MM.1S (cell line): ENCODE measurements at places on chromosomes 1 and 21.

- H3K4me3 ChIP-seq: no peak within 1 kb of the TSS
- no peak within 1 kb of the TSS for H3K27ac ChIP-seq
- peaks cover 3% of the 10 kb centered on the region; the same call in 1 of the 2 replicates for H3K4me1 ChIP-seq
- no peaks in the 10 kb centered on the region for H3K27me3 ChIP-seq
Observed at GRCh38 chr1:158931055-158931737, at the start of gene PYHIN1. PYHIN1 (plus strand) TSS chr1:158931552; CDS start chr1:158936911, 5,359 bp downstream.

DNA sequence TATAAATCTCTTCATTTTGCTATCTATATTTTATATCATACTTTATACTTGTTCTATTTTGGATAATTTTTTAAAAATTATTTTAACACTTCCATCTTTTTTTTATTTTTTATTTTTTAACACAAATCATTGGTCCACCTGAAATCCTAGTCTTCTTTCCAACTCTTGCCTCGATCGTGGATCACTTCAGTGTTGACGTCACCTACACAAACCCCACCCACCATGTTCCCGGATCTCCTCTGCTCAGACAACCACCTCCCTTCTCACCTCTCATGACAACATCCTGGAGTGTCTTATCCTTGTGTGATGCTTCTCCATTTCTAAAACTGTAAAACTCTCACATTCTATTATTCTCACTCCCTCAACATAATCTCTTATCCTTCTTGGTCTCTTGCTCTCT, 34.1 kb upstream of the BTG3 start:
- H3K4me1 ChIP-seq: no peaks in the 10 kb centered on the region
- no peak for DNase-seq
- H3K27me3 ChIP-seq: no peaks in the 10 kb centered on the region
- H3K36me3 ChIP-seq: no peaks in the 10 kb centered on the region
- no peak overlapping the region for H3K27ac ChIP-seq
- no peak overlapping the region for H3K4me3 ChIP-seq

DNA sequence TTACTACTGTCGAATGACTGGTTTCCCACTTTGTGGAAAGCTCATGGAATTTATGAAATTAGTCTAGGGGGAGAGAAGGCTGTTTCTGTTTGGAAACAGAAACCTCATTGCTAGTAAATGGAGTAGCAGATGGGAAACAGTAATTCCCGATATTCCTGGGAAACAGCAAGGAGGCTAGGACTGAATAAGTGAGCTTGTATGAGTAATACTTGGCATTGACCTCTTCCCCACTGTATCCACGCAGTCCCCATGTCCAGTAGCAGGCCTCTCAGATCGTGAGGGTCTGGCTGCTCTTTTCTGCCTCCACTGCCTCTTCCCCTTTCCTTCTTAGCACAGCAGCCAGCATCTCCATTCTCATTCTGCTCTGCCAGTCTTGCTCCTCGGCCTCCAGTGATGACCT, 75.5 kb downstream of the PRDM2 start:
- no peak for DNase-seq
- H3K27me3 ChIP-seq: no peaks in the 10 kb centered on the region
- H3K27ac ChIP-seq: no peak overlapping the region

GRCh38 chr1:91948097-91948496, 1.1 kb upstream of the BRDT start:
- H3K27me3 ChIP-seq: no peaks in the 10 kb centered on the region
- no peak overlapping the region for H3K27ac ChIP-seq
- H3K4me3 ChIP-seq: no peak overlapping the region

- no peak overlapping the region for H3K27ac ChIP-seq
- H3K4me1 ChIP-seq: no peaks in the 10 kb centered on the region
- H3K4me3 ChIP-seq: no peak overlapping the region
- peaks cover 16% of the 10 kb centered on the region for H3K27me3 ChIP-seq
- no peaks in the 10 kb centered on the region for H3K36me3 ChIP-seq
Observed at GRCh38 chr1:20028125-20028524, 41.9 kb upstream of the PLA2G5 start.

- no peak overlapping the region for H3K4me3 ChIP-seq
- no peaks in the 10 kb centered on the region for H3K36me3 ChIP-seq
- H3K4me1 ChIP-seq: no peaks in the 10 kb centered on the region
Observed at GRCh38 chr1:100861379-100861778, 33.3 kb downstream of the EXTL2 start.

DNA sequence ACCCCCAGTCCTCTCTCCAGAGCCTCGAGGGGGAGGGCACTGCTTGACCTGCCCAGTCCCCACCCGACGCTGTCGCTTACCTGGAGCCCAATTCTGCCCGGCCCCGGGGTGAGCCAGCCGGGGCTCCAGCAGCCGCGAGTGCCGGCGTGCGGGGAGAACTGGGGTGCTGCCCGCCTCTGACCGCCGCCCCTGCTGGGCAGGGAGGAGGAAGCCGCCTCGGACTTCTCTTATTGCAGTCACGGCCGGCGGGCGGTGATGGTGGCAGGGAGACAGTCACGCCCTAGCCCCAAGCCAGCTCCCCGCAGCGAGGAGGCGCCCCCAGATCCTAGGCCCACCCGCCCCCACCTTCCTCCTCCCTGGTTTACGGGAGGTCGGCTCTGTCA, at the start of gene FGR:
Gene FGR, minus strand, starts transcription at position 201 of the 383 bp plus-strand sequence. CDS start 11,269 bp downstream, outside the sequence.
- H3K27ac ChIP-seq: no peak within 1 kb of the TSS
- no peak for DNase-seq
- H3K4me1 ChIP-seq: peaks cover 5% of the 10 kb centered on the region
- peaks cover 15% of the 10 kb centered on the region for H3K27me3 ChIP-seq
- H3K4me3 ChIP-seq: peak within 1 kb of the TSS; percentile 45

DNA sequence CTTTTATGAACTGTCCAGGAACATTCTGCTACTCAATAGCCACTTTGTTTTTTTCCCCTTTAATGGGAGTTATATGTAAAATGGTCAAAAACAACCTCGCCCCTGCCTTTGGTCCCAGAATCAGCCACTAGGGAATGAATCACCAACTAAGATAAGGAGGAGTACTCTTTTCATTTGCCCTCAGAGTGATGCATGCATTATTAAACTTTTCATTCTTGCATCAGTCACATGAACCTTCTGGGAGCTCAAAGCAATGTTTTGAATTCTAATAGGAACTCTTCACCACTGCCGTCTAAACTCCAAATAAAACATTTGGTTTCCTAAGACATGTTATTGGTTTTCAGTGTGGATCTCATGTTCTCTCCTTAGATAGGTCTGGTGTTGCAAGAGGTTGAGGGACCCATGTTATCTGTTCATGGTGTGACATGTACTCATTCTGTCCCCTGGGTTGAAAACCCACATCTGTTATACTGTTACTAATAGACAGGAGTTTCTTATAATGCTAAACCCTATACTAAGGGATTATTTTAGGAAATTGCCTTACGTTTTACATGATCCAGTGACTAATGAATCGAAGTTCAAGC, 17.8 kb upstream of the HSD17B7 start:
- no peak for DNase-seq
- no peak overlapping the region for H3K4me3 ChIP-seq
- H3K36me3 ChIP-seq: no peaks in the 10 kb centered on the region
- H3K27me3 ChIP-seq: no peaks in the 10 kb centered on the region

DNA sequence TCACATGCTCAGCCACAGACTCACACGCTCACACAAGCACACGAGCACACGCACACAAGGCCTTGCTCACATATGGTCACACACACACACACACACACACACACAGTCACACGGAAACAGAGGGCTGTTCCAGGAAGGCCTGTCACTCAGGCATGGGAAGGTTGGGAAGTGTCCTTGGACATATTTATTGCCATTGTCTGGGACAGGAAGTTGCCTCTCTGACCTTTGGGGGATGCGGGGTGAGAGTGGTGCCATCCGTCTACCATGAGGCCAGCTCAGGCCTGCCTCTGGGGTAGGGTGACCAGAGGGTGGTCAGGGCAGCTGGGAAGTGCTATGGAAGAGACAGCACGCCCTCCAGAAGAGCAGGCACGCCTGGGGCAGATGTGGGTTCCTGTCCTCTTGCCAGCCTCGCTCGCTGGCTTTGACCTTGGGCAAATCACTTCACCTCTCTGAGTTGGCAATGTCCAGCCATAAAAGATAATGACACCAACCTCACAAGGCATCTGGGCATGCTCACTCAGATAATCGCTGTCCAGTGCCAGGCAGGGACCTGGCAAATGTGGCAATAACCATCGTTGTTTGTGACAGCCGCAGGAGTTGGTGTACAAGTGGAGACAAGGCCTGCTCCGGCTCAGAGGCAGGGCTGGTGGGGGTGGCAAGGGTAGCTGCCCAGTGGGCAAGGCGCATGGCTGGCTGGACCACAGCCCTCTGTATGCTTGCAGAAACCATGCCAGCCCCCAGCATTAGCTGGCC, 8.0 kb upstream of the GUCA2A start:
- no peaks in the 10 kb centered on the region for H3K27me3 ChIP-seq
- H3K4me3 ChIP-seq: no peak overlapping the region
- no peak overlapping the region for H3K27ac ChIP-seq
- DNase-seq: no peak
- H3K36me3 ChIP-seq: no peaks in the 10 kb centered on the region

DNA sequence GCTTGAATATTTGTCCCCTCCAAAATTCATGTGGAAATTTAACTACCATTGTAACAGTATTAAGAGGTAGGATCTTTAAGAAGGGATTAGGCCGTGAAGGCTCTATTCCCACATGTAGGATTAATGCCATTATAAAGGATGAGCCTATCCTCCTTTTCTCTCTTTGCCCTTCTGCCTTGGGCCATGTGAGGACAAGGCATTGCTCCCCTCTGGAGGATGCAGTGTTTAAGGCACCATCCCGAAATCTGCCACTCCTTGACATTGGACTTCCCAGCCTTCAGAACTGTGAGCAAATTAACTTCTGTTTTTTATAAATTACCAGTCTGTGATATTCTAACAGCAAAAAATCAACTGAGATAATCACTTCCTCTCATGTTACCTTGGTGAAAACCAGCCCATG, 124.4 kb downstream of the TOMM20 start:
- no peak overlapping the region for H3K4me3 ChIP-seq
- no peak for DNase-seq
- H3K27me3 ChIP-seq: no peaks in the 10 kb centered on the region; the same call in 1 of the 2 replicates
- no peak overlapping the region for H3K27ac ChIP-seq
- peaks cover 38% of the 10 kb centered on the region for H3K4me1 ChIP-seq
- H3K36me3 ChIP-seq: no peaks in the 10 kb centered on the region

- no peak for DNase-seq
- no peaks in the 10 kb centered on the region for H3K27me3 ChIP-seq
- no peaks in the 10 kb centered on the region for H3K4me1 ChIP-seq
- no peak overlapping the region for H3K4me3 ChIP-seq
Observed at GRCh38 chr1:171212607-171213351, 27.7 kb downstream of the FMO2 start.

- H3K27me3 ChIP-seq: no peaks in the 10 kb centered on the region
- H3K36me3 ChIP-seq: no peaks in the 10 kb centered on the region
- H3K4me3 ChIP-seq: no peak overlapping the region
- no peaks in the 10 kb centered on the region for H3K4me1 ChIP-seq
Observed at GRCh38 chr1:203598752-203599151, 27.9 kb upstream of the ATP2B4 start.

DNA sequence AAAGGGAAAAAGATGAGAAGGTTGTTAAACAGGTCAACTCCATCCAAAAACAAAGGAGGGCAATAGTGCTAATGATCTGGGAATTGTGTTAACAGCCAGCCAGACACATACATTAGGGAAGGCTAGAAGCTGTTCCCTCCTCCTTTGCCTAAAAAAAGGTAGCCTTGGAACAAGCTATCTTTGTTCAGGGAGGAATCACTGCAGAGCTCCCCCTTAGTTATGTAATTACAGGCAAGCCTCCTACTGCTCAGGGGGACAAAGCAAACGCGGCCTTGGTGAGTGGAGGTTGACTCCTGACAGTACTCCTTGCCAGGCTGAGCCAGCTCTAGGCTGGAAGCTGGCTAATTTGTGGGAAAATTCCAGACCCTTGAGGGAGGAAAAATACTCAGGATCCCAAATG, 97.6 kb downstream of the VAV3 start:
- H3K36me3 ChIP-seq: no peaks in the 10 kb centered on the region
- H3K4me3 ChIP-seq: no peak overlapping the region
- H3K4me1 ChIP-seq: peaks cover 3% of the 10 kb centered on the region
- no peaks in the 10 kb centered on the region for H3K27me3 ChIP-seq
- DNase-seq: no peak
- H3K27ac ChIP-seq: no peak overlapping the region

GRCh38 chr1:7608628-7609305, 162.3 kb upstream of the VAMP3 start:
- no peaks in the 10 kb centered on the region for H3K4me1 ChIP-seq
- no peak overlapping the region for H3K4me3 ChIP-seq
- no peak overlapping the region for H3K27ac ChIP-seq
- H3K36me3 ChIP-seq: no peaks in the 10 kb centered on the region

DNA sequence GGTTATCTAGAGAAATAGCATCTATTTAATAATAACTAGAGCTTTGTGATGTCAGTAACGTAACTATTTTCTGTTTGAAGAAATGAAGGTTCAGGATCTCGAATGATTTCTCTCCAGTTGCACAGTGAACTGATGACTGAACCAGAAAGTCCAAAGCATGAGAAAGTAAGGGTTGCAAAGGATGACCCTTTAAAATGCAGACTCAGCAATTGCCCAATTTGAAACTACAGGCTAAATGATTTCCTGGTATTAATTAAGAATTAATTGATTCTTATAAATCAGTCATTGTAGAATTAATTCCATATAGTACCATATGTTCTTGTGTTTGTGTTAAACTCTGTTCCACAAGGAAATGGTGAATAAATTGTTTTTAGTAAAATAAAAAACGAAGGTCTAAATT, 318.6 kb downstream of the NFIA start:
- H3K27ac ChIP-seq: no peak overlapping the region
- no peaks in the 10 kb centered on the region for H3K27me3 ChIP-seq
- H3K4me3 ChIP-seq: no peak overlapping the region
- H3K4me1 ChIP-seq: no peaks in the 10 kb centered on the region

GRCh38 chr21:41009398-41010100, 158.4 kb upstream of the BACE2 start:
- no peaks in the 10 kb centered on the region for H3K27me3 ChIP-seq
- H3K36me3 ChIP-seq: no peaks in the 10 kb centered on the region
- no peak overlapping the region for H3K27ac ChIP-seq
- DNase-seq: no peak
- H3K4me3 ChIP-seq: no peak overlapping the region

DNA sequence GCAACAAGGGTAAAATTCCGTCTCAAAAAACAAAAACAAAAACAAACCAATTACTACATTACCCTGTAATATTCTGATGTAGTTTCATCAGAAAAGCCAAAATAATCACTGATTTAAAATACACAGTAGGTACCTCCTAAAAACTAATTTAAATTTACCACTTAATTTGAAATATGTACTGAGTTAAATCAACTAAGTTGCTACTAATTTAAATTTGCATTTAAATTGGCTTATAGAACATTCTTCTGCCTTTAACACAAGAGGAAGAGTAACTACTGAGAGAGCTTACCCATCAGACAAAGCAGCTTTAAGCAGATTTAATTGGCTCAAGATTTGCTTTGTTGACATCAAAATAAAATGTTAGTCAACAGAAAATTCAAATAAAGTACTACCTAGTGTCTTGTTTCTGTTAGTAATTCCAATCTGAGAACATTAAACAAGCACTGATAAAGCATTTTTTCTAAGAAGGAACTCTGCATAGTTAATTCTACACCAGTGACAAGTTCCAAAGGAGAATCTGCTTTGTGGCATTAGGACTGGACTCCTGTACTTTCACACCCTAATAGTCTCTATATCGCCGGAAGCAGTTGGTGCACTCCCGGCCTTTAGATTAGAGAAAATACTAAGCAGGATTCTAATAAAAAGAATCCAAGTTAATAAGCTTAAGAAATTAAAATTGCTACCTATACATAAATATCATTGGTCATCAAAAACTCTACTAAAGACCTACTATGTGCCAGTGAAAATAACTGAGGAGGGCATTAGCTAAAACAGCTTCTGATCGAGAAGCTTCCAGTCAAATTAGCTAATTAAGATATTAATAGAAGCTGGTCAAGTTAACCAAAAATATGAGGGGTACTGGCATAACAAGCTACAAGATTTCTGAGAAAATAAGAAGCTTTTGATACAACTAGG, 8.4 kb downstream of the LUZP1 start:
- no peak overlapping the region for H3K27ac ChIP-seq
- no peaks in the 10 kb centered on the region for H3K36me3 ChIP-seq
- H3K27me3 ChIP-seq: no peaks in the 10 kb centered on the region
- no peak for DNase-seq
- no peak overlapping the region for H3K4me3 ChIP-seq
